ENCODE measurements at places on chromosomes 16 and 17.

GRCh38 chr17:17406225-17406624 is 70.6 kb upstream of the MED9 start:
- DNase-seq: no peak

DNA sequence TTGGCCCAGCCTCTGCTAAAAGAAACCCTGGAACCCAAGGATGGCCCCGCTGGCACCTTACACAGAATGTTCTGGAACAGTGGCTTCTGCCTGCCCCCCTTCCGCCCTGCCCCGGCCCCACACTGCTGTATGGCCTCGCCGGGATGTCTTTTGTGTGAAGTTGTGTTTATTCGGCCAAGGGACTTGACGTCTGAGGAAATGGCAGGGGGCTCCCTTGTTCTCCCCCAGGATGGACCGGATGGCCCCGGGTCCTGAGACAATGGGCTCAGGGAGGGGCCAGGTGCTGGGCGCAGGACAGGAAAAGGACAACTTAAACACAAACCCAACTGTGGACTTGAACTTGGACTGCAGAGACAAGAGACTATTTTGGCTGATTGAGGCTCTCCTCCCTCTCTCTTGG is 81.6 kb upstream of the GSE1 start:
- no peak for DNase-seq

DNA sequence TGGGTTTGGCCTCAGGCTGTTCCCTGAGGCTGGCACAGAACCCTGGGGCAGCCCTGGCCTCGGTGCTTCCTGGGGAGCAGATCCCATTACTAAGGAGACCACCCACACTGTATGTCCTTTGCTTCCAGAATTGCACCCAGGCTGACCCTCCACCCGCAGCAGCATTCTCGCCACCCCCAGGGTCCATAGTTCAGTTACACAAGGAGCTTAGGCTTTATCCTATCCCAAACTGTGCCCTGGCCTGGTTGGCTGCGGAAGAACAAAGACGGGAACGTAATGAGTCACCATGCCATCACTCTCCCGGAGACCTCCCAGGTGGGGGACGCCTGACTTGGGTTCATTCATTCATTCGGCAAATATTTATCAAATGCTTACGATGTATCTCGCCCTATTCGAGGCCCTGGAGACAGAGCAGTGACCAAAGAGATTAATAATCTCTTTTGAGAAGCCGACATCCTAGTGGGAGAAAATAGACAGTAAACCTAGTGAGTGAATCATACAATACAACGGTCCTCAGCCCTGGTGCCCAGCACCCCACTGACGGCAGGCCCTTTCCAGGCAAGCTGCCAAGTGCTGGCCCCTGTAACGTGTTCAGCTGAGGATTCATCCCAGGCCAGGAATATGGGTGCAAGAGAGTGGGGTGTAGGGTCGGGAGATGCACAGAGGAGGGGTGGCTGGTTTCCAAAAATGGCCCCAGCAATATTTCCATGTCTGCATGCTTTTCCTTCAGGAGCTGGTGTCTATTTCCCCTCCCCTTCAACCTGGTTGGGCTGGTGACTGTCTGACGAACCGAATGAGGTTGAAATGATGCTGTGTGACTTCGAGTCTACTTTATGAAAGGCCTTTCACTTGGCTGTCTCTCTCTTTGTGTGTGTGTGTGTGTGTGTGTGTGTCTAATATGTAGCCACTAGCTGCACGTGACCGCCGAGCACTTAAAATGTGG is 134.2 kb downstream of the MGAT5B start:
- no peak for DNase-seq

- DNase-seq: no peak
Measured at GRCh38 chr16:24999856-25000461, 15.2 kb downstream of the ARHGAP17 start.

GRCh38 chr17:41521574-41522261 is 3.0 kb upstream of the KRT15 start:
- DNase-seq: no peak

GRCh38 chr16:89106533-89107202 is 13.0 kb downstream of the ACSF3 start:
- no peak for DNase-seq

DNA sequence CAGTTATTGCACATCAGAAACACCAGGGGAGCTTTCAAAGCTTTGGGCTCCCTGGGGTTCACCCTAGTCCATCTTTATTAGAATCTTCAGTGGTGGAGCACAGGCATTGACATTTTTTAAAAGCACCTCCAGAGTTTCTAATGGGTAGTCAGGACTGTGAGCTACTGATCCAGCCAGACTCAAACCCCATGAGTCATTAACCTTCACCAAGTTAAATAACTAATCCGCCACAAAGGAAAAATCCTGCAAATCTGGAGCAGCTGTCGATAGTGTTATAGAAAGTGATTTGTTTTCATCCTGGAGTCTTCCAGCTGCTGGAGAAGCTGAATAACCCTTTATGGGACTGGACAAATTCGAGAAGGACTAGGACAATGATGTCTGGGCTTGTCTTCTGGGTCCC is 93.2 kb upstream of the PIRT start:
- no peak for DNase-seq

DNA sequence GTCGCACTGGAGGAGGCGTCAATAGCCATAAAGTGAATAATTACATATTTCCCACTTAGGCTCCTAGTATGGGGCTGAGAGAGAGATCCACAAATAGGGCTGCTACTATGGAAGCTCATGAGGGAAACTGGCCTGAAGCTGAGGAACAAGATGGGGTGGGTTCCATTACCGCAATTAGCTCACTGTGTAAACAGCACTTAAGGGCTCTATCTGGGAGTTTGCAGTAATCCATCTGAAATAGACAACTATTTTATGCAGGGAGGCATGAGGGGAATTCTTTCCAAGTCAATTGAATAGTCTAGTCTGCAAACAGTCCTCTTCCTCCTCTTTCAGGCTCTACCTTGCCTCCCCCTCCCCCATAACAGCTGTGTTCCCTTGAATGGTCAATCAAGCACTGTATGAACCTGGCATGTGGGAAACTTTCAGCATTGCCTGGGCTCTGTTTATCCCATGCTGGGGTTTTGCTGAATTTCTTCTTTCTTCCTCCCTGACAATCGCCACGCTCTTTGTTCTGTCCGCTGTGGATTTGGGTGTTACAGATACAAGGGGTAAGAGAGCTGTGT is 56.1 kb upstream of the MAF start:
- no peak for DNase-seq

All from KG1 (cell line).